Cortex of kidney (tissue), 1 donor: ENCODE measurements at places on chromosomes 16 and 17.

DNA sequence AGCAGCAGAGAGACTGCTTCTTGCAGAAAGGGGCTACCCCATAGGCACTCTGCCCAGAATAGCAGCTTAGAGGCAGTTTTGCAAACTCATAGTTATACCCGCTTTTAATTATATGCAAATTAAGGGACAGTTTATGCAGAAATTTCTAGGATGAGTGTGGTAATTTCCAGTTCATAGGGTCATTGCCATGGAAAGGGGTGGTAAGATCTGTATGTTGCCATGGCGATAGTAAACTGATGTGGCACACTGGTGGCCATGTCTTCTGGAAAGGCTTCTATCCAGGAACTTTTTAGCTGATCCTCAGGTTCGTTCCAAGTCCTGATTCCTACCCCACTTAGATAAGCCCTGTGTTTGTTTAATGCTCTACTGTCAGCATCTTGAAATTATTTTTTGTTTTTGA lies 6.2 kb downstream of the STXBP4 start:
- DNase-seq, result no peak

GRCh38 chr17:36132421-36132831 lies 28.8 kb downstream of the CCL4 start:
- no peak for DNase-seq

DNA sequence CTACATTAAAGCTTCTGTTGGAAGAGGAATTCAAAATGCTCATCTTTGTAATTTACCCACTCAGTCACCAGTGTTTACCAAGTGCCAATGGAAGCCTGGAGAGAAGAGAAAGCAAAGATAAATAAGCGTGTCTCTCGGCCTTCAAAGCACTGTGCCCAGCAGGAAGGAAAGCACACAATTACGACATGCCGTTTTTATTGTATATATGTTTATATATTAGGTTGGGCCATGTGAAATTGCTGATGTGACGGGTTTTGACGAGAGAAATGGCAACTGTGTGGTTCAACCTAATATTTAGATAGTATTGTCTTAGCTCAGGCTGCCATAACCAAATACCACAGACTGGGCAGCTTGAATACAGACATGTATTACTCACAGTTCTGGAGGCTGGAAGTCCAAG lies 79.3 kb upstream of the HSBP1 start:
- DNase-seq, result no peak

DNA sequence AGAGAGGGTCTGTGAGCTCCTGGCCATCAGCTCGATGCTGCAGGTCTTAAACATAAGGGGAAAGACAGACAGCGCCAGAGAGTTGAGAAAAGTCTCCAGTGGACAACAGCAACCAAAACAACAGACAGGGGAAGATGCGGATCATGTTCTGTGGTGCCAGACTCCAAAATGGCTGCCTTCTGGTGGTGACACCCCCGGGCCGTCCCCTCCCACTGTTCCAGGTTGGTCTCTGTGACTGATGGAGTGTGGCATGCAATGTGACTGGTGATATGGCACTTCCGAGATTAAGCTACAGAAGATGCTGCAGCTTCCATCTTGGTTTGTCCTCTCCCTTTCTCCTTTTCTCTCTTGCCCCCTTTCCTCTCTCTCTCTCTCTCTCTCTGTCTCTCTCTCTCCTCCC lies 40.4 kb upstream of the RBFOX3 start:
- no peak for DNase-seq

DNA sequence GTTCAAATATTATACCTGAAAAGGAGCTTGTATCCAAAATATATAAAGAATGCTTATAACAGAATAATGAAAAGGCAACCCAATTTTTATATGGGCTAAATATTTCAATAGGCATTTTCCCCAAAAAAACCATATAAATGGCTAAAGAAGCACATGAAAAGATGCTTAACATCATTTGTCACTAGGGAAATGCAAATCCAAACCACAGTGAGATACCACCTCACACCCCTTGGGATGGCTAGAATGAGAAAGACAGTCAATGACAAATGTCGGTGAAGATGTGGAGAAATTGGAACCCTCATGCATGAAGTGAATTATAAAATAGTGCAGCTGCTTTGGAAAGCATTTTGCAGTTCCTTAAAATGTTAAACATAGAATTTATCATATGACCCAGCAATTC lies 3.1 kb downstream of the TNFRSF13B start:
- DNase-seq, result no peak

- DNase-seq, result no peak
Observed at GRCh38 chr16:86490859-86491639, 19.3 kb upstream of the FOXF1 start.

DNA sequence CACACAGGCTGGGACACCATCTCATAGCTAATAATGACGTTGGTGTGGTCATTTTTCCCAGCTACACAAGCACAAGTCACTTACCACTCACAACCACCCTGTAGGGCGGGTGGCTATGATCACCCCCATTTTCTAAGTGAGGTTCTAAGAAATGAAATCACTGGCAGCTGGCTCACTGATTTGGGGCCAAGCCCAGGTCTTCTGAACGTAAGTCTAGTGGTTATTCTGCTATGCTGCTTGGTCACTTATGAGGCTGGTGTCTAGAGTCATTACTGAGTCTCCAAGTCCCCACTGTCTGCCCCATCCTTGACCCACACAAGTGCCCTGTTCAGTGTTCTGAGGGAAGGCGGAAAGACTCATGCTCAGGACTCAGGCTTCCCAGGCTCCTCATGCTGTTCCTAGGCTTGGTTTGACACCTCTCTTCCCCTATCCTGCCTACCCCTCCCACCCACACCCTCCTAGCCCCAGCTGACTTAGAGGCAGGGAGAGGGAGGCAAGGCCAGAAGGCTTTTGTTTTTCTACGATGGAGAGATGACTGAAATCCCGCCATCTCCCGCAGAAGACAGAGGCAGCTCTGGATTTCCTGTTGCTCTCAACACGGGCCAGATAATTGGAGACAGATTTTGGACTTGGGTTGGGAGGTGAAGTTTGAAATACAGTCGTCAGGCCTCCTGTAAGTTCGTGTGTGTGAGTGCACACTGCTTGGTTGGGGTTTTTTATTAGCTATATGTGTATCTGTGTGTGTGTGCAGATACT lies 32.2 kb downstream of the FZD2 start:
- no peak for DNase-seq

GRCh38 chr17:4499431-4500190 lies 930 bp downstream of the SPNS2 start:
- DNase-seq, result no peak

DNA sequence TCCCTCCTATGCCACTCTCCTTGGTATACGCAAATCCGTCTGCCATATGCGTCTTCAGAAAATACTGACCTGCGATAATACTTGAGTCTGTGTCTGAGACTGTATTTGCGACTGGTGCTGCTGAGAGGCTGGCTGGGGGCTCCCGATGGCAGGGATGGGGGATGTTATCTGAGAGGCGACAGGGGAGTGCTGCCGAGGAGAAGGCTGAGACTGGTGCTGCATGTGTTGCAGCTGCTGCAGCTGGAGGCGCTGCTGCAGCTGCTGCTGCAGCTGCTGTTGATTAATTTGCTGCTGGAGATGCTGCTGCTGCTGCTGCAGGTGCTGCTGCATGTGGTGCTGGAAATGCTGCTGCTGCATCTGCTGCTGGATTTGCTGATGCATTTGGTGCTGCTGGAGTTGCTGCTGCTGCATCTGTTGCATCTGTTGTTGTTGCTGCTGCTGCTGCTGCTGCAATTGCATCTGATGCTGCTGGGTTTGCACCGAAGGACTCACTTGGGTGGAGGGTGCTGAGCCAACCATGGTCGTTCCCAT lies 107.7 kb downstream of the TOX3 start:
- no peak for DNase-seq
